ENCODE measurements at places on chromosomes 6 and 20.

DNA sequence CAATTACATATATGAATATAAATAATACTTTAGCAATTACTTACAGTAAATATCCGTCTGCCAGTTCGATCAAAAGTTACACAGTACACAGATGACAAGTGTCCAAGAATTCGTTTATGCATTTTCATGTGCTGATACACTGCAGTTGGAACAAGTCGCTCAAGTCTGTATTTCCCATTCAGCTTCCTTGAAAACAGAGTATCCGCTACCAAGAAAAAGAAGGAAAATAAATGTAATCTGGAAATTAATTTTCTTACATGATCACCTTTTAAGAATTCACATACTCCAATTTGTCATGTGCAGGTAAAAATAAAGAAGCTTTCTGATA is 35.3 kb downstream of the PHIP start:
- no peak for DNase-seq

GRCh38 chr20:24972341-24972740 is 20.2 kb downstream of the APMAP start:
- no peak for DNase-seq

DNA sequence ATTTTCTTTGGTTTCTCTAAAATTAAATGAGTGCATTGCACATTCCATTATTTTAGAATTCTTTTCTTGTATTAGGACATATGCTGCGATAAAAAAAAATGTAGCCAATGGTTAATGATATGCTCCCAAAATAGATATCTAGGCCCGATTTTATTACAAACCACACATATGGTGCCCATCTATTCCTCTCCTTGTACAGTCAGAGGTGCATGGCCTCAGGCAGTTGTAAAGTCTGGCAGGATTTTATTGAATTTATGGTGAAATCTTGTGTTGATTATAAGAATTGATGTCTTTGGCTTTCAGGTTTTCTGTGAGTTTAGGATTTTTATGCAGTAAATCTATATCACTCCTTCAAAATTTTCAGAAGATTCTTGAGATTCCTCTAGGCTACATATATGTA is 192.2 kb downstream of the RFPL4B start:
- no peak for DNase-seq

DNA sequence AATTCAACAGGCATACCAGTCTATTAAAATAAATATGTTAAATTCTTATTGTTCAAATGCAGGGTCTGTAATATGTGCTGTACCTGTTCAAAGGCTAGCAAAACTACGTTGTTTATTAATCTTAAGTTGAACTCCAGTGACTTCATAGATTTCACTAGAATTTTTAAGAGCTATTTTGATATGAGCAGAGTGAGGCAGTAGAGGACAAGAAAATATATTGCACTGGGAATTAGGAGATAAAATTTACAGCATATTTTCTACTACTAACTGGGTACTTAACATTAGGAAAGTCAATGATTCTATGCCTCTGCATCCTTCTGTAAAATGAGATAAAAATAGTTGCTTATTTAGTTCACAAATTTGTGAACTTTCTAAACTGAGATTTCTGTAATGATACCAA is 162.2 kb upstream of the BMP5 start:
- no peak for DNase-seq

DNA sequence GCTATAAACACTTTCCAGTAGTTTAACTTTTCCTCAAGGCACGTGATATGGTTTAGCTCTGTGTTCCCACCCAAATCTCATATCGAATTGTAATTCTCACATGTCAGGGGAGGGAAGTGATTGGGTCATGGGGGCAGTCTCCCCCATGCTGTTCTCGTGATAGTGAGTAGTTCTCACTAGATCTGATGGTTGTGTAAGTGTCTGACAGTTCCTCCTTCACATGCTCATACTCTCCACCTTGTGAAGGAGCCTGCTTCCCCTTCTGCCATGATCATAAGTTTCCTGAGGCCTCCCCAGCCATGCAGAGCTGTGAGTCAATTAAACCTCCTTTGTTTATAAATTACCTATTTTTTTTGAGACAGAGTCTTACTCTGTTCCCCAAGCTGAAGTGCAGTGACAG is 127.9 kb downstream of the DTNBP1 start:
- DNase-seq, result no peak

DNA sequence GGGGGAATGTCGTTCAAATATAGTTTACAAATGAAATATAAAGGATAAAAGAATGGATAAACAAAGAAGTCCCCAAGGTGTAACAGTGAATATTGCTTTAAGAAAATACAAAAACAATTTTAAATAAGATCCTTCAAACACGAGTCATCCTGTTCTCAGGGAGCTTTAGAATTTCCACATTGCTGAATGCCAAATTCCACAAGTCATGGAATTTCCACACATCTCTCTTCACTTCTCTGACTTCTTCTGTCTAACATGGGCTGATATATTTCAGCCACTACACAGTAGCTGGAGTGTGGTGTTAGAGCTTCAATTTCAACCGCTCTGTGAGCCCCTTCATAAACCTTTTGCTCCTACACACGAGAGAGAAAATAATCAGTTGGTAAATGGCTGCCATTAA is 28.0 kb downstream of the IL22RA2 start:
- DNase-seq, result no peak

- DNase-seq, result no peak
These were observed 58.1 kb downstream of the NOL4L start for GRCh38 chr20:32527052-32527446.

DNA sequence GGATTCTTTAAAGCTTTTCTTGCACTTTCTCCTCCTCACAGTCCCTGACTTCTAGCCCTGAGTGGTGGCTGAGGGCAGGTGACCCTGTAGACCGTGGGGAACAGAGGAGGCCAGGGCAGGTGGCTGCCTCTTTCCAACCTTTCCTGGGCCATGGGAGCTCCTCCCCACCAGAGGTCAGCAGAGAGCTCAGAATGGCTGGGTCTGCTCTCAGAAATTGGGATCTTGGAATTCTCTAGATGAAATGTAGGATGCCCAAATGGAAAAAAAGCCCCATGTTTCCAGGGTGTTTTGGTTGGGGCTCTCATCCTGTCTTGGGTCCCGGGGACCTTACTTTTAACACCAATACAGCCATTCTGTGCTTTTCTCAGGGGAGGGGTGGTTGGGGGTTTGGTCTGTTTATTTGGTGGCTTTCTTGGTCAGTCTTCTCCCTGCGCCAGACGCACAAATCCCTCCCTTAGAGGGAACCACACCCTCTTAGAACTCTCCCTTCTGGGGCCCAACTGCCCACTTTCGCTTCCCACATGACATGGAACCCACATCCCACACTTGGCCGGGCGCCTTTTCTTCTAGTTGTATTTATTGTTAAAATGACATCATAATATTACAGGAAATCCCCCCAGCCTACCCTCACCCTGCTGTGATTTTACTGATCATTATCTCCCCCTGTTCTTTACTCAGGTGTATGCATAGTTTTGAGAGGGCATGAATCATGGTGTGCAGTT is 17.9 kb downstream of the GNAS start:
- DNase-seq, result peak; percentile 61

GRCh38 chr20:1920826-1921225 is 25.6 kb downstream of the SIRPA start:
- DNase-seq, result no peak

DNA sequence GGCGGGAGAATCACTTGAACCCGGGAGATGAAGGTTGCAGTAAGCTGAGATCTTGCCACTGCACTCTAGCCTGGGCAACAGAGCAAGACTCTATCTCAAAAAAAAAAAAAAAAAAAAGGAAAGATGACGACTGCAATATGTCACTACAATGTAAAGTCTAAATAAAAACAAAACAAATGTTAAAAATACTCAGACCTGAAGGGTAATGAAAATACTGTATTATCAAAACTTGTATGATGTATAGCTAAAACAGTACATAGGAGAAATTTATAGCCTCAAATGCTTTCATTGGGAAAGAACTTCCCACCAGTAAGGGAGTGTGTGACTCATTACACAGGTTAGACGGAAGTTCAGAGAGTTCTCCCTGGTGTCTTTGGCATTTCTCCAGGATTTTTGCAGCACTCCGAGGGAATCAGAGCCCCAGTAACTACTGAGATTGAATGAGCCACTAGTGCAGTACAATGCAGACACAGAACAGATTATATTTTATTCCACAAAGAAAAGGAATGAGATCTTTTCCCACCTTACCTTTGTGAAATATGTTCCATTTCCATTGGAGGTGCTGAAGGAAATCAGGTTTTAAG is 12.5 kb upstream of the RALGAPB start:
- DNase-seq, result peak; percentile 92

DNA sequence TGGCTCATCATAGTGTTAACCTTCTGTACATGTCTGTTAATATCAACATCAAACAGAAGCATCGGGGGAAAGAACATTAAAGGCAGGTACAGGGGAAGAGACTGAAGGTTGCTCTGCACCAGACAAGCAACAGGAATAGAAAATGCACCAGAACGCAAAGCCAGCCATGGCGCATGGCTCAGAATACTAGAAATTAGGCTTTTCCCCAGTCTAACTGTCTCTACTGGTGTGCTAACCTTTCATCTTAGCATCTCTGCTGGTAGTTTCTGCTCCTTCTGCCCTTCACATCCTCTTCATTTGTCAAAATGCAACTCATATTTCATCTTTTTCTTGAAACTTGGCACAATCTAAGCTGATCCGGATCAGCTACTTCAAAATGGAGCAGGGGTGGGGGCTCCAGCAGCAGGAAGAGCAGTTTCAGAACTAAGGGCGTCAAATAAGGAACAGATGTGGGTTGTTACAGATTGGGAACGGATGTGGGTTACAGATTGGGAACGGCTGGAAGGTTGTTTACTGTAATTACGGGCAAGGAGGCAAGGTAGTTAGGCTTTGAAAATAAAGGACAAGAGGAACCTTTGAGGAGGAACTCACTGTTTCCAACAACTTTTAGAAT is 13.1 kb upstream of the RNASET2 start:
- no peak for DNase-seq

DNA sequence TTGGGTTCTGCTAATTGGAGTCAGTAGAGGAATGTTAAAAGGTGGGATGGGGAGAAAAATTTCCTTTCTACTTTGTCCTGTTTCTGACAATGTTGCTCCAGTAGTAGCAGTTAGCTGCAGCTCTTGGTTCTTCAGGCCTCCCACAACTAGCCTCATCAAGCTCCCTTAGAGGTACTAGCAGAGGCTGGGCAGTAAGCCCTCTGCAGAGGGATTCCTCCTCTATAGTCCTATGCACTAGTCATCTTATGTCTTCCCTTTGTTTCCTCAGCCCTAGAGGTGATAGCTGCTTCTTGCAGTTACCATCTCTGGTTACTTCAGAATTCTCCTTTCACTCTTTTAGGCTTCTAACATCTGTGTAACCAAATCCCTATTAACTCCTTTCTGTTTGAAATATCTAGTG is 99.8 kb downstream of the FILIP1 start:
- DNase-seq, result no peak

DNA sequence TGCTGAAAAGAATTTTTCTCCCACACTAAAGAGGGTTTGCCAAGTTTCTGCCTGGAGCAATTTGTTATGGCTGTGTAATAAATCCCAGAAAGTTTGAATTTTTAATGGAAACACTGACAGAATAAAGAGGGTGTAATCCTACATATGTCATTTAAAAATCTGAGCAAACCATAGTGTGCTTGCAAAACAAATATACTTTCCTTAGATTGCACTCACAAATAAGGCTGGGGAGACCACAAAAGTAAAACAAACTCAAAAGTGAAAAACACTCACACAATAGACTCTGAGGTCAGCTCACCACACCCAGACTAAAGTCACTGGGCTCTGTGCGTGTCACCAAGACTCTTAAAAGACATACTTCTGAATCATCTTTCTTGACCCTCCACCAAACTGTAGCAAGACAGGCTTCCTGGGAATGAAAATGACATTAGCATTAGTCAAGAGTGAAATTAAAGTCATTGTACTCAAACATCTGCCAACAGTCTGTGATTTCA is 4.8 kb upstream of the ATXN1 start:
- no peak for DNase-seq

DNA sequence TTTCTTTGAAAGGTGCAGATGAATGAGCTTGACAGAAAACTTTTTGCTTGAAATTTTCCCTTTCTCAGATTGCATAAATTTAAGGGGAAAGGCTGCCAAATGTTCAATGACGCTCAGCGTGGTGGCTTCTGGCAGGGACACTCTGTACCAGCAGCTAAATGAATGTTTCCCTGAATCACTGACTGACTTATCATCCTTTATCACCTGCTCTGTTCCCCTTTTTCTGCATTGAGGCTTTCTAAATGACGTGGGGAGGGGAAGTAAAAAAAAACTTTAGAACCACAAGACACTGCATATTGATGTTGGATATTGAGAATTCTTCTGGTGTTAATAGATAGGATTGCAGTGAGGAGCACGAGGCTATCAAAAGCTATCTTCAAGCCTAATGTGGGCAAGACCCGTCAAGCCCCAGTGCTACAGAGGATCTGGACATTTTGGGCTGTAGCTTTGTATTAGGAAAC is 46.9 kb upstream of the ENPP5 start:
- DNase-seq, result no peak

DNA sequence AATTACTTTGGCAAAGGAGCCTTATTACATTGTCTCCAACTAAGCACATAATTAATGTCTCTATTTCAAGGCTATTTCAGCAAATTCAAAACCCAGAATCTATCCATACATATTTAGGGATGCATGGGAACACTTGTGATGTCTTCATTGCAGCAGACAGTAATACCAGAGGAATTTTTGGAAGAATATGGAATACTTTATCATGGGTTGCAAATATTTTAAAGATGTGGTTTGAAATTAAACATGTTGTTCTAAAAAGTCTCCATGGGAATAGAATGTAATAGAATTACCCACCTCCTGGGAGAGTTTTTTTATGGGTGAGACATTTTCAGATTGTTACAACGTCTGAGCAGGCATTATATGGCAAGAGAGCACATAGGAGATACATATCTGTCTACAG is 170.8 kb downstream of the KCNQ5 start:
- DNase-seq, result no peak

- peak; percentile 92 for DNase-seq
These were observed at the start of gene PHACTR2 for GRCh38 chr6:143677891-143678791. PHACTR2 (plus strand) TSS chr6:143677965; CDS start chr6:143678164, 199 bp downstream.

DNA sequence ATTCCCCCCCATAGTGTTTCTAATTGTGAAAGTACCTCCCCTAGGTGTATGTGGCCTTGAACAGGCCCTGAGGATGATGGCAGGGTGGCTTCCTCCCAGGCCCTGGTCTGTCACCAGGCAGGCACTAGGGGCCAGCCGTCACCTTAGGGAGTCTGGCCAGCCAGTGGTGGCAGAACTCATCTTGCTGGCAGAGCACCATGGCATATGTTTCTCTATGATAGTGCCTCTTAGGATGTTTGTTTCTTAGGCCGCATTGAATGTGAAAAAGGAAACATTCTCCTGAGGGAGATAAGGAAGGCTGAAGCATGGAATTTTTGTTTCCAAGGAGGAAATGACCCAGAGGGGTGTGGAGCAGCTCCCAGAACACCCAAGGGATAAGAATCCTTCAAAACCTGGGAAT is 45.2 kb upstream of the KLHL31 start:
- DNase-seq, result no peak

- peak; percentile 55 for DNase-seq
These were observed 146.5 kb downstream of the CDKAL1 start for GRCh38 chr6:20680697-20681165.

GRCh38 chr6:14589175-14589574 is 471.6 kb downstream of the CD83 start:
- no peak for DNase-seq

- no peak for DNase-seq
These were observed 2.1 kb upstream of the THEMIS start for GRCh38 chr6:127902933-127903332.

- DNase-seq, result no peak
These were observed 2.5 kb downstream of the FOXF2 start for GRCh38 chr6:1391800-1392309.
